ENCODE measurements at places on chromosomes 7 and 10.

GRCh38 chr10:25502453-25502852, 327.7 kb downstream of the GPR158 start:
- no peak for DNase-seq

DNA sequence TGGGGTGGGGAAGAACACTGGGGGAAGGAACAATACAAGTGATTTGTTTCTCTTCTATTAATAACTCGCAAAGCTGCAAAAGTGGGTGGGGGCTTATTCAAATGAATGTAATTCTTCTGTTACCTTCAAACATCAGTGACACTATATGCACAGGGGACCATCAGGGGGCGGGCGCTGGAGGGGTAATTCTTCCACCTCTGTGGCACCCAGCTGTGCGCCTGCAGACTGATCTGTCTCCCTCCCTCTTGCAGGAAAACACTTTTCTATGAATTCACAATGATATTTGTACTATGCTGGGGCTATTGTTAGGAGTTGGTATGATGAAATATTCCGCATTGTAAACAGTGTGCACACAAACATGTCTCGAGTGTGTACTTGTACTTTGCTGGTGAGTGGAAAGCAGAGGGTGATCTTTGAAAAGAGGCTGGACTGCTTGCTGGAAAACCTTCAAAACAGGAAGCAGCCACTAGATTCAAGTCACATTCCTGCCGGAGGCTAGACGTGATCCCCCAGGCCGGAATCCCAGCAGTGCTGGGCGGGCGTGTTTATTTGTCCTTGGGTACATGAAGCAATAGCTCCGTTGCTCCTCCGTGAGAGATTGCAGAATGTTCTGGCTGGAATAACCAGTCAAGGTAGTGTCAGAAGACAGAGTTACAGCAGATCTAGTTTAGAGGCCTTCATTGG, 15.8 kb upstream of the BNIP3 start:
- DNase-seq, result no peak

- no peak for DNase-seq
These were observed 107.0 kb downstream of the HIP1 start for GRCh38 chr7:75631711-75632110.

GRCh38 chr10:5760515-5760914, 52.7 kb downstream of the GDI2 start:
- no peak for DNase-seq

GRCh38 chr7:44767912-44768627, 19.4 kb downstream of the ZMIZ2 start:
- DNase-seq, result no peak

DNA sequence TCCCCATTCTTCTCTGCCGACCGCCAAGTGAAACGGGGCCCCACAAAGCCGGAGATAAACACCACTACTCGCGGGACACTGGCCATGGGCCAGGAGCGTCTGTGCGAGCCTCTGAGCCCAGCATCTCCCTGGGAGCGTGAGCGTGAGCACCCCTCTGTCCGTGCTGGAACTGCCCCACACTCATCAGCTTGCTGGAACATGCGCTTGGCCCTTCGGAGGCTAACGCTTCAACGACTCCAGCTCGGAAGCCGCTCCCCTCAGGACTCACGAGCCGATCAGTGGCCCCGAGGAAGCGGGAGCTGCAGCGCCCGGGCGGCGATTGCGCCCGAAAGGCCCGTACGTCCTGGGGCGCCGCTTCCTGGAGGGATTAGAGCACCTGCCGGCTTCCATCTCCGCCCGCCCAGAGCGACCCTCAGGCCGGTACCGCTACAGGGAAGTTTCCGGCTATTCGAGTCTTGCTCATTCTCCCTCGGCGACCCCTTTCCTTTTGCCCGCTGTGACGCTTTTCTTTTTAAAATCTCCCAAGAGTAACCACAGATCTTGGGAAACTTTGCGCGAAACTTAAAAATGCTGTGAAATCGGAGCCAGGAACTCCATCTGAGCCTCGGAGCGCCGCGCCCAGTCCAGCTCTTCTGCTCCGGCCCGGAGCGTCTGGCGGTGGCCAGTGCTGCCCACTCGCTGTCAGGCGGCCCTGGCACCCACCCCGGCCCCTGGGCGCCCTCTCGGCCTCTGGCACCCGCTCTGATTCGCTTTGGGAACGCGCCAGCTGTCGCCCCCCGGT, 1.0 kb downstream of the TLL2 start:
- DNase-seq, result no peak

- no peak for DNase-seq
These were observed 6.5 kb downstream of the MGAM start for GRCh38 chr7:142002179-142002578.
